ENCODE measurements at places on chromosomes 5 and 9.

- DNase-seq, result no peak
Measured at GRCh38 chr9:100190339-100190738, 91.3 kb downstream of the INVS start.

DNA sequence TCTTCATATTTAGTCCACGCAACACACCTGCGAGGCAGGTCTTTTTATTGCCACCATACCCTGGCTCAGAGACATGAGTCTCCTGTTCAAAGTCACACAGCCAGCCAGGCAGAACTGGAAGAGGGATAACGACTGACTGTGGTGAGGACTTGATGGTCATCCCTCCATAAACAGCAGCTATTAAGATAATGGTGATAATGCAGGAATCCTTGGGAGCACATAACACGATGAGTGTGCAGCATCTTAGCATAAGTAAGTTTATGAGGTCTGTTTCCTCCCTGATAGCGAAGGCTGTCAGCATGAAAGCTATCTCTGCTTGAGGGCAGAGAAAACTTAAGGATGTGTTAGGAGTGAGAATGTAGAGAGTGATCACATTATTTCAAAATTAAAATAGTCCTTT is 30.9 kb downstream of the KCTD16 start:
- DNase-seq, result no peak

DNA sequence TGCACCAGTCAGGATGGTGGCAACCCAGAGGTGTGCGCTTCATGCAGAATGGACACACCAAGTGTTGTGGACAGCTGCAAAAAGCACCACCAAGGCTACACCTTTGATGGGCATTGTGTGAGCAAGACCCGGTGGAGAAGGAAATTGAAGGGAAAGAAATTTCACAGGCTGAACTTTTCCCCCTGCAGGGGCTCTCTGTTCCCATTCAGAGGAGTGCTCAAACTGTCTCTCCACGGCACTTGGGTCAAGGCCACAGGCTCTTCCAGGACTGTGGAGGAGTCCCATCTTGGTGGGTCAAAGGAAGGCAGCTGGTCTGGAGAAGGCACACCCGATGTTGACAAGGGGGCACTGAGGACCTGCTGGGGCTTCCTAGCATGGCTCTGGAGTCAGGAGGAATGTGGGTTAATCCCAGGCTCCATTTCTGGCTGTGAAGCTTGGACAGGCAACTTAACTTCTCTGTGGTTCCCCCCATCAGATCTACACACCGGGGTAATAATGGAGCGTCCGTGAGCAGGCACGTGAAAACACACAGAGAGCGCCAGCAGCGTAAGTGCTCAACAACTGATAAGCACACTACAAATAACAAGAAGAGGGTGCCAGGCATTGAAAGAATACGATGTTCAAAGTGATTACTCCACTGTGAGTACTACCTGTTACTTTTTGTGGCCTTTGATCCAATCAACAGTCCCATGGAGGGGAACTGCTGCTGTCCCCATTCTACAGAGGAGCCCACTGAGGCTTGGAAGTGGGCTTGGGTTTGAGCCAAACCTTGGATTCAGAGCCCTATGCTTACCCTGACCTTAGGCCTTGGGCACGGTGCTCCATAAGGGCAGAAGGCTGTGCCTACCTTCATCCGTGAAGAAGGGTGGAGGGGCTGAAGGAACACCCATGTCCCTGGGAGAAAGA is 34.2 kb upstream of the TIFAB start:
- DNase-seq, result no peak

GRCh38 chr5:59173578-59173977 is 590.7 kb downstream of the RAB3C start:
- no peak for DNase-seq

DNA sequence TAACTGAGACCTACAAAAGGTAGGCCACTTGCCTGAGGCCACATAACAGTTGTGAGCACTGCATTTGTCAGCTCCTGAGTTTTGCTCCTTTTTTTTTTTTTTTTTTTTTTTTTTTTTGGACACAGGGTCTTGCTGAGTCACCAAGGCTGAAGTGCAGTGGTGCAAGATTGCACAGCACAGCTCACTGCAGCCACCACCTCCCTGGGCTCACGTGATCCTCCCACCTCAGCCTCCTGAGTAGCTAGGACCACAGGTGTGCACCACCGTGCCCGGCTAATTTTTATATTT is 37.1 kb downstream of the LAMC3 start:
- no peak for DNase-seq

DNA sequence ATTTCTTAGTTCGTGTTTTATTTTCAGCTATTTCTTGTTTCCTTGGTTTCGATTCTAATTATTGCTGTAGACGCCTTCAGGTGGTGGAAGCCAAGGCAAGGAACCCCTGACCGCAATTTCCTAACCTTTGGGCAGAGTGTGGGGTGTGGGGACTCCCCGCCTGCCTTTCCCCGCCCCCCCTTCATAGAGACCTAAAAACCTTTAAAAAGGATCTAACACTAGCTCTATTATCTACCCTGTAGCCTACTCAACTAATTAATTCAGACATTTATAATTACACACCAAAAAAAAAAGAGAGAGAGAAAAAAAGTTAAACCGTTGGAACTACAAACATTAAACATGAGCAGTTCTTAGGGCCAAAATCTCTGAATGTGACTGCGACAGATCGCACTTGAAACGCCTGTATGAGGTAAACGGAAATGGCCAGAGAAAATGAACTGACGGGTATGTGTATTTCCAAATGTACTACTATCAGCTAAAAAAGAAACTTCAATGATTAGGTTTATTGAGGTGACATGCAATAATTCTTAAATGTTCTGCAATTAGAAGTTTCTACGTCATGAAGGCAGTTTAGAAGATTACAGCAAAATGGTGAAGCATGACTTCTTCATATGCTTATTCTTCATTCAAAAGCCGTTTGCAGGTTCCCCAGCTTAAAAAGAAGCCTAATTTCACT is 19.0 kb upstream of the FER start:
- DNase-seq, result no peak

DNA sequence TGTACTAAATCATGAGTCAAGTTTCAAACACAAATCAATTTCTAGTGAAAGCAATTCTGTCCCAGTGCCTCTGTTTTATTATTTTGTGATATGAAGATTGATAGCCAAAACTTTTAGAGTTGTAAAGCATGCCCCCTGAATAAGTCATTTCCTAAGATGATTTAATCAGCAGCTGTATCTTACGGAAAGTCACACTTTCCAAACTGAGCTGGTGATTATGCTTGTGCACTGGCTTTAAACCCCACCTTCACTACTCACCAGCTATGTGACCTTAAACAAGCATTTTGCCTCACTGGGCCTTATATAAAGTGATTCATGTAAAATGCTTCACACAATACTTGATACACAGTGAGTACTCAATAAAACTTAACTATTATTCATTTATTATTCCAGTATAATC is 78.1 kb downstream of the EDIL3 start:
- no peak for DNase-seq

GRCh38 chr9:83449166-83449565 is 89.0 kb downstream of the FRMD3 start:
- DNase-seq, result no peak

DNA sequence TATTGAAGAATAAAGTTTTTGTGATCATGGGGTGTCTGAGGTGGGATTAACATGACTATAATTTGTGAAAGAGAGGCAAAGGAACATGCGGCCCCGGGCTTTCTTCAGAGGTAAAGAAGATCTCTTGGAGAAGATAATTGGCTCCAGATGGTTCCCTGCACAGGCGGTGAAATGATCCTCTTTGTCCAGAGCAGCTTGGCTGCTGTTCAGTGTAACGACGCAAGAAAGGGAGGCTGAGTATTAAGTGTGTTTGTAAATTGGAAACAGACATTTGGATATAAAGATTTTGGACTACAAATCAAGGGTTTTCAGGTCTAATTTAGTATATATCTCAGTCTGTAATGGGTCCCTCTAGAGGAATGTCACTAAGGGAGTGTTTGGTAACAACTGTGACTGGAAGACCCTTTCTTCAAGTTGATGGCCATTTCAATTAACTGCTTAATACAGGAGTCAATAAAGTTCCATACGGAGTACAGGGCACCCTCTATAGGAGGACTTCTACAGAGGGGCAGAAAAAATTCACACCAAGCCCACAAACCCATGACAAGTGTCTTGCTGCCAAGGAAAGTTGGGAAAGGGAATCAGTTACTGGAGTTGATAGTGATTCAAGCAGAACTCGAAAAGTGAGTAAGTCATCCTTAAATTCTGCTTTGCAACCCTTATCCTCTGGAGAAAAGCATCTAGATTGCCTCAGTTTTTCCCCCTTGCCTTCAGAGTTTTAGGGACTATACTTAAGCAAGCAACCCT is 4.1 kb downstream of the EQTN start:
- DNase-seq, result peak; percentile 28

GRCh38 chr9:35540315-35540714 is 50.4 kb downstream of the RUSC2 start:
- DNase-seq, result no peak

DNA sequence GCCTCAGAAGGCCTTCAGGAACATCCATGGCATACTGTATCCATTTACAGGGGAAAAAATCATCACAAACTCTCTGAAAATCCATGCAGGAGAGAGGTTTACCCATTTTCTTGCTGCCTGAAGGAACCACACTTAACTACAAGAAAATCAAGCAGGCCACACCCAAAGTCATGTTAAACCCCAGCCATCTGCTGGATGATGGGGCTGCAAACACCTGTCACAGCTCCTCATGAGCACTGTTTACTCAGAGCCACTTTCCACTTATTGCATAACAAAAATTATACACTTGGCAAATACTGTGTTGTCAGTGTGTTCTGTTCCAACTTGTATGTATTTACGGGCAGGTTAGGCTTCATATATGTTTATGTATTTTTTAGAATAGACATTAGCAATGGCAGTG is 35.8 kb downstream of the PPIC start:
- DNase-seq, result no peak

DNA sequence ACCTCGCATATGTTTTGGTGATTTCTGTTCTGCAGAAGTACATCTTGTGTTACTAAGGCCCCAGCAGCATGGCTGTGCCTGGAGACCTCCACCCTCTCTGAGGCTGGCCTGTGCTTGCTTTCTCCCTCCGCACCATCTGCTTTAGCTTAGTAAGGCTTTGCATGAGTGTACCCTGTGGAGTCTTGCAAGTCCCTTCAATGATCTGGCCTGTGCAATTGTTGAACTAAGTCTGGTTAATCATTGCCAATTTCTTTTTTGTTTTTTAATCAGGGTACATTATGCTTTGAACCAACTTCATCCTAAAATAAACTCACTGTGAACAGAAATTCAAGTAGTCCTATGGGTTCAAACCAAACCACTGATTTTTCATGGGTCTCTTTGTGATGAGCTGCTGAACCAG is 32.3 kb downstream of the ACOT12 start:
- no peak for DNase-seq

DNA sequence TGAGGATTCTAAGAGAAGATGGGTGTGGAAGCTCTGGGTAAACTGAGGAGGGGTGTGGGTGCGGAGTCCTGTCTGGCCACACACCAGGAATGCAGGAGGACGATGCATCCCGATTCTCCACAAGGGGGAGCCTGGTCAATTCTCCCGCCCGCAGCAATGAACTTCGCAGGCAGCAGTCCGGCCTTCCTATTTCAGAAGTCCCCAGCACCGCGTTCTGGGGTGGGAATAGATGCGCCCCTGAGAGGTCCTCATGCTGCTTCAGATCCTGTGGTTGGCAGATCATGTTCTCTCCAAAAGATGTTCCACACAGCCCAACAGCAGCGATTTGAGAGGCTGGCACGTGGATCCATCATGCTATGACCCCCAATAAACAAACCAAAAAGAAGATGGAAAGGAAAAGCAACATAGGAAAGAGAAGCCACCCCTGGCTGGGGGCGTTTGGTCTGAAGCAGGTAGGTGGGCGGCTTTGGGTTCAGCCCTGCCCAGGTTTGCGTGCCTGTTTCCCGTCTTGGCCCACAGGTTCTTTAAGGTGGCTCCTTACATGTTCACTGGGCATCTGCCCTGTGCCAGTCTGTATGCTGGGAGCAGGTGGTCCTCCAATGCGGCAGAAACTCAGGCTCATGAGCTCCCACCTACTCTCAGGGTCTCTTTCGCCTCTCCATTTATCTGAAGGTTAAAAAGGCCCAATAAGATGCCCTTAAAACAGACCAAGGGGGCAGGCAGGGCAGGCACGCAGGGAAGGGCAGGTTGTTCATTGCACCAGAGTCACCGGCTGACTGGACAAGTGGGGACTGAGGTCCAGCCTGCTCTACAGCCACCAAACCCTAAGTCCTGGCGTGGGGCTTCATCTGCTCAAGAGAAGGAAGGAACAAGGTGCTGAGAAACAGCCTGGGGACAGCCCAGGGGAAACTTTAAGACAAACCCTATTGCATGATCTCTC is 171.6 kb downstream of the PAX5 start:
- peak; percentile 42 for DNase-seq

DNA sequence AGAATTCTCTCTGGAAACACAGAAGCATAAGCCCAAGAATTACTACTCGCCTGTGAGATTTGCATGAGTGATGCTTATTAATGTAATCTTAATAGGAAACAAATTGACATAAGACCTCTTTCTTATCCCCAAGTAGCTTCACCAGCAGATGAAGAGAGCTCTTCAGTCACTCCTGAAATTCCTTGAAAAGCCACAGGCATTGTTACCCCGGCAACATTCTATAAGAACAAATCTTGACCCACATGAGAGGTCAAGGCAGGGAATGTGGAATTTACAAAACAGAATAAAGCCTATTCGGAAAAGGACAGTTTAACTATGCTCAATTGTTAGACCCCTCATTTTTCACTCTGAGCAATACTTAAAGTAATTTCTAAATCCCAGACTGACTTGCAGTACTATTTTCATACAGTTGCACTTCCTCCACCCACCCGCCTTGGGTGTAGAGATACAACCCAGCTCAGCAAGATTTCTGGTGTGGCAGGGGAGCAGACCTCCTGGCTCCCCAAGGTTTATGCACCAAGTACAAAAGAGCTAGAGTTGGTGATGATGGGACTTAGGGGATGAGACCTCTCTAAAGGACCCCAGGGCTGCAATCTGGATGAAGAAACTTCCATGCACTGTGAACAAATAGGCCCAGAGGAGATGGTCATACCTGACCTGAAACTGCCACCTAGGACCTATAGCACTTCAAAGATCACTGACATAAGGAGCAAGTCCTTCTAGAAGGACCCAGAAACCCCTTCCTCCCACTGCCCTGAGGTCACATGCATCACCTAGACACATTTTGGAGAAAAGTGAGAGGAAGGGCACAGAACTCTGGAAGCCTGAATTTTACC is 242.1 kb downstream of the ZNF608 start:
- DNase-seq, result peak; percentile 15

- DNase-seq, result no peak
Measured at GRCh38 chr9:118129541-118129940, 425.3 kb downstream of the TLR4 start.

- DNase-seq, result no peak
Measured at GRCh38 chr9:136582977-136583735, 37.3 kb upstream of the NOTCH1 start.

DNA sequence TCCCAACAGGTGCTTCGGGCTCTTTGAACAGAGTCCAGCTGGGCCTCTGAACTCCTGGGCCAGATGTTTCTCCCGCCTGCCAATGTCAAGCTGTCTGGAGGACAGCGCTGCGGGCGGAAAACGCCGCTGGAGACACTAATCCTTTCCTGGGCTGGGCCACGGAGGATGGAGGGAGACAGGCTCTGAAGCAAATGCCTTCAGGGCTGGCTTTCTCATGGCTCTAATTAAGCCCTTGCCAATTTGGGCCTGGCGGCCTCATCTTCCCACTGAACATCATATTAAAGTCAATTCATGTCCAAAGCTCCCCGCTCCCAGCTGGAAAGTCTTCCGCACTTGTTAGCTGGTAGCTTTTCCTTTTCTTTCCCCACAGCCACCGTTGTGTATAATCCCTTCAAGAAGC is 72.7 kb downstream of the NTNG2 start:
- DNase-seq, result peak; percentile 61

- DNase-seq, result no peak
Measured at GRCh38 chr9:127221695-127222094, 42.9 kb upstream of the GARNL3 start.

Measured in neural progenitor cell (in vitro differentiated cells).